ENCODE measurements at places on chromosomes 13 and 19. TPM values are rescaled to one million over a fixed set of nuclear protein-coding genes. Genes with fewer than 3 reads are reported as not detected.

Gene GTF2F1
- polyA plus RNA-seq = 59.2 TPM

Gene SIGLEC9
- polyA plus RNA-seq = 0.65 TPM

Gene CKM
- 3,869 TPM for polyA plus RNA-seq

Gene CGB3
- not detected for polyA plus RNA-seq

Gene MICU2
- polyA plus RNA-seq = 74.2 TPM

Gene MAB21L1
- polyA plus RNA-seq = 7.0 TPM

Gene PALM
- 36.5 TPM for polyA plus RNA-seq

Gene SHFL
- 9.8 TPM for polyA plus RNA-seq

Gene CD79A
- polyA plus RNA-seq = 0.73 TPM

Gene FGF22
- 0.20 TPM for polyA plus RNA-seq

Gene CYP2S1
- polyA plus RNA-seq = 0.29 TPM

Gene PCP2
- not detected for polyA plus RNA-seq

Gene GPR108
- polyA plus RNA-seq = 28.3 TPM

Gene RGL3
- 0.40 TPM for polyA plus RNA-seq

Gene LNX2
- polyA plus RNA-seq = 4.1 TPM

Gene DGKH
- polyA plus RNA-seq = 3.1 TPM

Gene PTGER1
- polyA plus RNA-seq = not detected

Gene ZNF729
- polyA plus RNA-seq = 0.06 TPM

Gene CATSPERD
- polyA plus RNA-seq = not detected

Gene SUGT1
- polyA plus RNA-seq = 36.3 TPM

Gene ATP4B
- polyA plus RNA-seq = 0.09 TPM
